ENCODE measurements at places on chromosomes 5 and 9. TPM values are rescaled to one million over a fixed set of nuclear protein-coding genes. Genes with fewer than 3 reads are reported as not detected.

Gene PCDHA10
- polyA plus RNA-seq = not detected

Gene TMEFF1
- polyA plus RNA-seq = not detected

- DNase-seq = no peak
Measured at GRCh38 chr5:136038635-136039034, 9.8 kb downstream of the TGFBI start.

Gene TEX48
- not detected for polyA plus RNA-seq

DNA sequence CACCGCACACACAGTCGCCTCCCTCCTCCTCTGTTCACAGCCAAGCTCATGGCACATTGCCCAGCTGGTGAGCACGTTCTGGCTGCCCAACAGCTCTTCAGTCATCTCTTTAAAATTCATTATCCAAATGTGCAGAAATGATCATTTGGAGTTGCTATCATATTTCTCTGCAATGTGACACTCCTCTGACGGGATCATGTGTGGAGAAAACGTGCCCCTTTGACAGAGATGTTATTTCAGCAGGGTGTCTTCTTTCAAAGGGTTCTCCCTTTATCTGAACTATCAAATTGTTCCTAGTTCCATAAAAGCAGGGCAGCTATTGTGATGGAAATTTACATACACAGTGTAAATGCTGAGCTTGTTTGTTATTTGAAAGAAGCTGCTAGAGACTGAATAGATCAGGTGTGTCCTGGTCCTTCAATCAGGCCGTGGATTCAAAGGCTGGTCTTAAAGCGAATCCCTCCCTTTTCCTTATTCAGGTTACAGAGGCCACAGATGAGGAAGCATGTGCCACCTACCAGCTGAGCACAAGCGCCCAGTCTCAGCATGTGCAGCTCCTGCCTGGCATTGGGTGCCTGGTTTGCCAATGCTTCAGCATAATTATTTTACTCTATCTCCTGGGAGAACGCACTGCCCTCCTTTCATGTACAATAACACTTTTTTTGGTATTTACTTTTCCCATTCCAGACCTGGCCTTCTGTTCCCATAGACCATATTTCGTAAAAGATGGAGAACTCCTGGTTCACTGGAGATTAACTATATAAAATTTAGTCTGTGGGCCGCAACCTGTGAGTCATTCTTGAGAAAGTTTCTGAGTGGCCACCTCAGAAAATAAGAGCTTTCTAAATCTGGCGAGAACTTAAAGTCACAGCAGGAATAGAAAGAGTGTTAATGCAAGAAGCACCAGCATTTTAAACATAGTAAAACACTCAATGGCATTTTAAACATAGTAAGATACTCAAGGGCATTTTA, 433.7 kb downstream of the ENC1 start:
- no peak for DNase-seq

Gene GABRA1
- not detected for polyA plus RNA-seq

Gene FAM53C
- 25.2 TPM for polyA plus RNA-seq

DNA sequence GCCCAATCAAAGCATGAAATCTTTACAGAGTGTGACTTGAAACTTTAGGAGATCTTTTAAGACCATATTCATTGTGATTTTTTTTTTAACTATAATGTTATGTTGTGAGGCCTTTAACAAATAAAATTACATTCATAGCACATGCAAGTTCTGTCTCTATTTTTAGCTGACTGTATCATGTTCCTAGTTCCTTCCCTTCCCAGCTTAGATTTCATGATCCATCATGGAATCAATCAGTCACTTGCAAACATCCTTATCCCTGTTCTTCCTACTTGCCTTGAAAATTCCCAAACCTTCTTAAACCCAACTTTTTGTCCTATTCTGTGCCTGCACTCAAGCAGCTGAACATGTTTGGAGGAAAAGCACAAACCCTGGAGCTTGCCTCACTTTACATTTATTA, 141.8 kb downstream of the DMXL1 start:
- DNase-seq = no peak

Gene CAMK2A
- not detected for polyA plus RNA-seq

- DNase-seq = no peak
Measured at GRCh38 chr9:18857769-18858168, 175.2 kb downstream of the SAXO1 start.

DNA sequence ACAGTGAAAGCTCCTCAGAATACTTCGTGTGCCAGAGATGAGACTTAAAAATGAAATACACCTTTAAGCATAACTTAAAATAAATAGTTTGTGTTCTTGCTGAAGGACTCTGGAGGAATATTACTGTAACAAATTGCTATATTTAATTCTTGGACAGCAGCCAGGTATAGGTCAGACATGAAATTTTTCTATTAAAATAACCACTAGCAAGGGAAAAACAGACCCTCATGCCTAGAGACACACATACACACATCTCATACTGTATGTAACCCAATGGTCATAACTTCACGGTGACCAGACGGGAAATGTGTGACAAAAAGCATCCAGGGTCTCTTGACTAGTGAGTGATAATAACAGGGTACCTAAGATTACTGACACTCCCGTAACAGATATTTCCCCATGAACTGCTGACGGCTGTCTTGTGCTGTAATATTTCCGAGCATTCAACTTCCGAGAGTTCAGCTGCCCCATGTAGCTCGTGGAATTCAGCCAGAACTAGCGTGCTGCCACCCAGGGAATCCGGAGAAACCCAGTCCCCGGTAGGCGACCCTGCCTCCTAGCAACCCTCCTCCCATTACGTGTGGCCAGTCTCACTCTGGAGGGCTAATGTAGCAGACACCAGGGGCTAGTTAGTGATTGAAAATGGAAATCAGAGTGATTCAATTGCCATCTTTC, 2295.1 kb upstream of the WWC1 start:
- DNase-seq = no peak

DNA sequence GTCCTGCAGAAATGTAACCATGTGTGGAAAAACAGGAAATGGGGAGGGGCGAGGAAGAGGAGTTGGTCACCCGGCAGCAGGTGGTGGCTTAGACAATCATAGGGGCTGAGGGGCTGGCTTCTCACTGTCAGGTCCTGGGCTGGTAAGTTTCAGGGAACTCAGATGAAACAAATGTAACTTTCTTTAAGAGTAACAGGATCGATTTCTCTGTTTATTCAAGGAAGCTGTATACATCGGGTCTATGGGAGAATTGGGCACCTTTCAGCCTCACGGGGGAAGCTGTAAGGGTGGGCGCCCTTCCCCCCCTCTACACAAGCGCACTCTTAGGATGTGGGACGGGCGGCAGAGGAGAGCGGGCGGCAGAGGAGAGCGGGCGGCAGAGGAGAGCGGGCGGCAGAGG, 104.3 kb upstream of the SIMC1 start:
- no peak for DNase-seq

DNA sequence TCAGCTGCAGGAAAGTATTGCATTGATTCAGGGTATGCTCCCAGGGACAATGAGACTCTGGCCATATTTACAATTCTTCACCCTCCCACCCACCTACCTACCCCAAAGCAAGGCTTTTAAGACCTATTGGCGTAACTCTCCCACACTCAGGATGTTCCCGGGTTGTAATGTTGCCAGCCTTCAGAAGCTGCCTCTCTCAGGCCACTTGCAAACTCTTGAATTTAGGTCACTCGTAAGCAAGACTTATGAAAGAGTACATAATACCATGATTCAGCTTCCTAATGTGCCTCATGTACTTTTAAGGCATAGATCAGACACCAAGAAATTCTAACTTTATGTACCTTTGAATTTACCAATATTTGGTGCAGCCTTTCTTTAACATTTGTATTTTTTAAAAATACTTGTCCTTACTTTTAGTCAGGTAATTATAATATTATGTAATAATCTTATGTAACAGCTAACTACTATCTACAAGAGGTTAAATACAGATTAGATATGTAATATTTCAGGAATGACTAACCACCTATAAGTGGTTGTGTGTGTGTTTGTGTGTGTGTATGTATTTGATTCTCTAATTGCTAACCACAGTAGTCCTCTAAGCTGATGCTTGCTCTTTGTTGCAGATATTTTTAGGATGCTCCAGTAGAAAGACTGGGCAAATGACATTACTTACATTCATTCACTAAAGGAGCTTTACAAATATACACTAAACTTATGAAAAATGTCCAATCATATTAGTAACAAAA, 630.5 kb upstream of the MEF2C start:
- no peak for DNase-seq

- no peak for DNase-seq
Measured at GRCh38 chr5:102663749-102664530, 91.2 kb upstream of the PAM start.

Gene ZER1
- polyA plus RNA-seq = 51.5 TPM

DNA sequence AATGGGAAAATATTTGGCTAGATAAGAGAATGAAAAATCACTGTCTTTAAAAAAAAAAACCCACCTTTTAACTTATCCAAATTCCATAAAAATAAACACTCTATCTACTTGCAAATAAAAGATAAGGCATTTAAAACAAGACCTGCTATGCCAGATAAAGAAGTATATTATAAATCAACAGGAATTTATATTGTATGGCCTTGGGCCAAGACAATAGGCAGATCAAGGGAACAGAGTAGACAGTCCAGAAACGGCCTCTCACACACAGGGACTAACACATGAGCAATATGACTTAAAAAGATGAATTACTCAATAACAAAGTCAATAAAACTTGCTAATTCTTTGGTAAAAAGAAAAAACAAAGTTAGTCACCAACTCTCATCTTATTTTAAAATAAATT, 34.7 kb upstream of the ICE1 start:
- DNase-seq = no peak

Gene FAM221B
- polyA plus RNA-seq = not detected

Gene SHLD3
- polyA plus RNA-seq = 3.5 TPM

Measured in immature natural killer cell (primary cell).